Stimulated activated CD8-positive, alpha-beta memory T cell treated with anti-CD3 and anti-CD28 coated beads, Interleukin-7, amount 100 ng/mL, for 1 hour (primary cell): ENCODE measurements at places on chromosomes 11 and 22.

- no peak for DNase-seq
Observed at GRCh38 chr22:29617922-29618629, 14.6 kb downstream of the NF2 start.

GRCh38 chr11:72454791-72455190, 20.5 kb upstream of the CLPB start:
- no peak for DNase-seq

- no peak for DNase-seq
Observed at GRCh38 chr11:111776398-111777093, 10.4 kb upstream of the PPP2R1B start.

DNA sequence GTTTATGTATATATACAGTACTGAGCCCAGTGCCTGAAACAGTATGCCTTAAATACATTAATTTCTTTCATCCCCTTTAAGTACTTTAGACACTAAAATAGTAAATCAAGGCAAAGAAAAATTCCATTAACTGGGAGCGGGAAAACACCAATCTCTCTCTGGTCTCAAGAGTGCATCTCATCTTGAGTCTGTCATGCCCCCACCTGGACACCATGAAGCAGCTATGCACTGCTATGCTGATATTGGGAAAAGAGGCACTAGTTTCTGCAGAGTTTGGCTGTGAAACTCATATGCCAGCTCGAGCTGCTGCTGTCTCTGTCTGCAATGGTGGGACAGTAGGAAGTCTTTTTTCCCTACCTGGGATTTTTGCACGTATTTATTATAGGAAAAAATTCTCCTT, 754.4 kb upstream of the RAG2 start:
- DNase-seq = no peak

GRCh38 chr11:113876798-113877669, 1.7 kb upstream of the USP28 start:
- no peak for DNase-seq

DNA sequence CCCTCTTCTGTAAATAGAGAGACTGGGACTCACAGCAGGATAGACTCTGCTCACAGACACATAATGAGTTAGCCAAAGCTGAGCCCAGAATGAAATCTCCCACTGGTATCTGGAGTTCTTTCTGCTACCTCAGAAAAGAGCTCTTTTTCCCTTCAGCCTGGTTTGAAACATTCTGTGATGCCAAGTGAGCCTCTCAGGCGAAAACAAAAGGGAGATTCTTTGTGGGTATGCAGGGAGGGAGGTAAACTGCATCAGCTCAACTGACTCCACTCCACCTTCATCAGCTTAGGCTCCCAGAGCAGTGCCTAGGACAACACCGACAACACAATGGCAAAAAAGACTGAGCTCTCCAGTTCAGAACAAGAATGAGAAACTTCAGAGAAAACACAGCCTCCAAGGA, 55.1 kb upstream of the SCUBE2 start:
- no peak for DNase-seq

GRCh38 chr11:6099577-6099976, 7.9 kb upstream of the OR56B4 start:
- no peak for DNase-seq

DNA sequence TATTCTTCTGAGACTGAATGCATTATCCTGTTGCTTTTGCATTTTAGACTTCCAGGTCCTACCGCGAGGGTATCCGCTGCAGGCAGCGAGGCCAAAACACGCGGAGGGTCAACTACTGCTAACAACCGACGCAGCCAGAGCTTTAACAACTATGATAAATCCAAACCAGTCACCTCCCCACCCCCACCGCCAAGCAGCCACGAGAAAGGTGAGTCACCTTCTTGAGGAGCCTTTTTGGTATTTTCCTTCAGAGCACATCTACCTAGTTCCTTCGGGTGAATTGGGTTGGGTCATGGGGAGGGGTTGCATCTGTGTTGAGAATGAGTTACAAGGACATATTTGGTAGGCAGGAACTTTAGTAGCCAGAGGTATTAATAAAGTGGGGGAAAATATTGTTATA, 179.8 kb downstream of the NAV2 start:
- DNase-seq = no peak

DNA sequence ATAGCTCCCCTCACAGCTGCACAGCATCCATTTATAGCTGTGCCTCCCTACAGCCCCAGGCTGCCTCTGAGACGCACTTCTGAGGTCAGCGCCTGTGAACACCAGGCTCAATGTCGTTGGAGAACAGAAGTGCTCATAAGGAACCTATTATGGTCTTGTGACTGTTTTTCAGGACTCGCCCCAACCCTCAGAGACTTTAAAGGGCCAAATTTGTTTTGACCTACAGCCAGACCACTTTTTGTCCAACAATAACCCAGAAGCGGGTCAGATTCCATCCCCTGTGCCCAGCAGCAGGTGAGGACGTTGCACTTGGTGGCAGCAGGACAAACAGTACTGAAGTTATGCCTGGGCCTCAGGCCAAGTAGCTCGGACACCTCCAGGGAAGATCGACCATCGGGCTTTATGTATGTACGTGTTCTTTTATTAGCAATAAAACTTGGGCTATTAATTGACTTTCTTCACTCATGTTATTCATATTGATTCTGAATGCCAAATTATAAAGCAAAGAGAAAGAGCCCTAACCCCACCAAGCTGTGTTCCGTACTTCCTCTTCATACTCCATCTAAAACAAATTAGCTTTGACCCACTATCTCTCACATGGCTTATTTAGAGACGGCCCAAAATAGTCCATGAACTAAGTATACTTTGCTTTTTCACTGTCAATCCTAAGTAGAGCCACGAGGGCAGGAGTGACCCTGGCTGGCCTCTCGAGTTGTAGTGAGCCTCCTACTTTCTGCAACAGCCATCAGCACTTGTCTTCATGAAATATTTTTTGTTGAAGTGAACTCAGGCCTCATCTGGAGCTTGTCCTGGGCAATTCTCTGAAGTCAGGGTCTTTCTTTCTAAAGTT, 92.3 kb upstream of the PAX6 start:
- DNase-seq = no peak

DNA sequence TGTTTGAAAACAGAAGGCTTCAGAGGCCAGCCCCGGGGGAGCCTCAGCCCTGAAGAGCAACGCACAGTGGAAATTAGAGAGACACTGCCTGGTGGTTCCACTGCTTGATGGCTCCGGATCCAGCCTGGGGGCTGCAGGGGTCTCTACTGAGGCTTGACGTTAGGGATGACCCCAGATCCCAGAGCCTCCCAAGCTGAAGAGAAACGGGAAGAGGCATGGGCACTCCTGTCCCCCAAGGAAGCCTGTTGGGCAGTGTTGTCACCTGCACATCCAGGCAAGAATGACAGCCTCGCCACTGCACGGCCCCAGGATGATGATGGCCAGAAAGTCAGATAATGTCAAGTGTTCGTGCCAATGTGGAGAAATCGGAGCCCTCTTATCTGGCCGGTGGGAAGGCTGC, 56.8 kb upstream of the FGF3 start:
- no peak for DNase-seq

DNA sequence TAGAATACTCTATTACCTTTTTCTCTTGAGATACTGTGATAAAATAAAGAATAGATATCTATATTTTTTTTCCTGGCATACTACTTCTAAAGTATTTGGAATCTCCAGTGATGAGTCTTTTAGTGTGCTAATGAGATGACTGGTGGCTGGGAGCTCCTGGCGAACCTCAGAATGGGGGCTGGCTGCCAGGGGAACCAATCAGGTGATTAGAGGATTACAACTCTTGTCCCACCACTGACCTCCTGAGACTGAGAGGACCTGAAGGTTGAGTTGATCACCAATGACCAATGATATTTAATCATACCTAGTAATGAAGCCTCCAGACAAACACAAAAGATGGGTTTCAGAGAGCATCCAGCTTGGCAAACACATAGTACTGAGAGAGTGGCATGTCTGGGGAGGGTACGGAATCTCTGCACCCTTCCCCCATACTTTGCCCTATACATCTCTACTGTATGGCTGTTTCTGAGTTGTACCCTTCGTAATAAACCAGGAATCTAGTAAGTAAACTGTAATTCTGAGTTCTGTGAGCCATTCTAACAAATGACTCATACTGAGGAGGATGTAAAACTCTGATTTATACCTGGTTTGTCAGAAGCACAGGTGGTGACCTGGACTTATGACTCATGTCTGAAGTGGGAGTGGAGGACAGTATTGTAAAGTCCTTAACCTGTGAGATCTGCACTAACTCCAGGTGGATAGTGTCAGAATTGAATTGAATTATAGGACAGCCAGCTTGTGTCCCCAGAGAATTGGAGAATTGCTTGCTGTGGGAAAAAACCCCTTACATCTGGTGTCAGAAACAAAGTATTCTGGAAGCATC, 325.3 kb upstream of the LRRC4C start:
- DNase-seq = no peak

DNA sequence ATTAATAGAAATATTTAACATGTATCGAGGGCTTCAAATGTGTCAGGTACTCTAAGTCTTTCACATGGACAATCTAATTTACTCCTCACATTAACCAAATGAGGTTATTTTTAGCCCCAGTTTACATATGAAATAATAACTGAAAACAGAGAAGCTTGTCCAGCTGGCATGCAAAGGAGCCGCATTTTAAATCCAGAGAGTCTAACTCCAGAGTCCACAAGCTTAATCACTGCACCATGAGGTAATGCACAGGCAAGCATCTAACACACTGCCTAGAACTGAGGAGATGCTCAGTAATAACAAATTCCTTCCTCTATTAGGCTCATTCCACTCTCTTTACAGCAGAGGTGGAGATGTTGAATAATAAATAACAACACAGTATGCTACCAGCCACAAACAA, 165.7 kb upstream of the GUCY1A2 start:
- no peak for DNase-seq
